ENCODE measurements at places on chromosomes 5 and 9.

DNA sequence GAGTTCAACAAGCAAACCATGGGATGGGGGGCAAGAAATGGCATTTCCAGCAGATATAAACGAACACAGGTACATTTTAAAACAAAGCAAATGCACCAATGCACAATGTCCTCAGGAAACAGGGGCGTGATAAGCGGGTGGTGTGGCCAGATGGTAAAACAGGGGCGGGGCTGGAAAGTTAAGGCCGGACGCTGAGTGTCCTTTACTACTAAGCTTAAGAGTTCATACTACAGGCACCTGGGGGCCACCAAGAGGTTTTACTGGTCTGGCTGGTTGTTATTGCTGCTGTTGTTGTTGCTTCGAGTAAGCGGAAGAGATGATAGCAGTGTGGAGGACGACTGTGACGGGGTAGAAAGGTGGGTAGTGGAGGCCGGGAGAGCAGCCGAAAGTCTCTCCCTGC, 99.8 kb downstream of the ATPSCKMT start:
- no peak for DNase-seq

DNA sequence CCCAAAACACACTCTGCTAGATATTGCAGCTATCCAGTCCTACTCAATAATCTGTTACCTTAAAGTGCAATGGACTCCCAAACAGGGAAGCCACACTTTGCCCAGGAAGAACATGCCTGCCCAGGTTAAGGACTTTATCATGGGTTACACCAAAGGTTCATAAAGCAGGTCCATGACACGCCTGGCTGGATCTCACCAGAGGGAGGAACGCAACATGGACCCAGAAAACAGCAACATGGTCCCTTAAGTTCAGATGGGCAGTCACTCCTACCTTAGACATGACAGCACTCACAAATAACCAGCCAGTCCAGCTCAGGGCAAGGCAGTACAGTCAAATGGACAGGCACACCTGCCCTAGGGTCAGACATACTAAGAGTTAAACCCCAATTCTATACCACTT, 3.8 kb downstream of the P4HA2 start:
- DNase-seq: no peak

DNA sequence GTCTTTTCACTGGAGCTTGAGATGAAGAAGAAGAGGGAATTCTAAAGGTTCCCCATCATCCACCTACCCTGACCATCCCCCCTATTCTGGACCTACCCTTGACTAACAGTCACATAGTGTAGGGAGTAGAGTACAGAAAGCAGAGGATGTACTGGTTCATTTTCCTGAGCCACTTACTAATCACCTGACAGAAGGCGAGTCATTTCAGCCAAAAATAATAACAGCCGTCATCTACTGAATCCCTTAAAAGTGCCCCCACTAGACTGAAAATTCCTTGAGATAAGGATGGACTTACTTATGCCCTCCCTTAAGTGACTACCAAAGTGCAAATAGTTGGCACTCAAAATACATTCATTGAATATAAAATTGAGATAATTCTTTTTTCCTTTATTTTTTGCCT, 112.2 kb downstream of the FOXD1 start:
- no peak for DNase-seq

GRCh38 chr9:38107811-38108304, 38.8 kb upstream of the SHB start:
- no peak for DNase-seq

DNA sequence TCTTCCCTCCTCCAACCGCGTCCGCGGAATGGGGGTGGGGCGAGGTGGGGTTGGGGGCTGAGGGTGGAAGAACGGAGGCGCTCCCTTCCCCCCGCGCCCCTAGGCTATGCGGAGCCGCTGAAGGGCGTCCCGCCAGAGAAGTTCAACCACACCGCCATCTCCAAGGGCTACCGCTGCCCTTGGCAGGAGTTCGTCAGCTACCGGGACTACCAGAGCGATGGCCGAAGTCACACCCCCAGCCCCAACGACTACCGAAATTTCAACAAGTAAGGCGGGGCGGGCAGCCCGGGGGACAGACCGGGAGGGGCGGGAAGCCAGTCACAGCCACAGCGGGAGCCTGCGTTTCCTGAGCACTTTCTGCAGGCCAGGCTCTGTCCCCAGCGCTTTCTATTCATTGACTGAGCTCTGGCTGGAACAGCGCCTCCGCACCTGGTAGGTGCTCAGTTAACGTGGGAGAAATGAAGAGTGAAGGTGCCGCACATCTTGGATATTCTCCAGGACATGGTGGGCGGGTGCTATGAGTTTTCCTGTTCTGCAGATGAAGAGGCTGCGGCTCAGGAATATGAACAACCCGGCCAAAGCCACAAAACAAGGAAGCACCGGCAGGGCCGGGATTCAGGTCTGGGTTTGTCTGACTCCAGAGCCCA, 11.3 kb downstream of the MYOZ3 start:
- DNase-seq: peak; percentile 49

DNA sequence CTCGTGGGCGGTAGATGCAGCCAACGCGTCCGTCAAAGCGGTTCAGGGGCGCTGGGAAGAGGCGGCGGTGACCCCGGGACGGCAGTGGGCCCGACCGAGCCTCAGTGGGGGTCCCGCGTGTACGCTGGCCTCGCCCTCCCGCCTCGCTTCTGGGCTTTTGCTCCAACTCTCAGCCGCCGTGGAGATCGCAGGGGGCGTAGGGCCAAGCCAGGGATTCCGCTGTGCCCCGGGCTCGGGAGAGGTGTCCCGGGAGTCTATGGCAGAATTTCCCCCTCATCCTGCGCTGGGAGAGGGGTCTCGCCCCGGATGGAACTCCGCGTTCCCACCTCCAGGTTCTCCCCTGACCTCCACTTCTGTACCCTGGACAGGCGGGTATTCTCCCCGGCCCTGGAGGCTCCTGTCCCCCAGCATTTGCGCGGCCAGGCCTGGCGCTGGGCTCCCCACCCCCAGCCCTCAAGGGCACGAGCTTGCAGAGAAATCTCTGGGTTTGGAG, 131.9 kb downstream of the MRPL36 start:
- DNase-seq: no peak

Data from dermis blood vessel endothelial cell (primary cell).